ENCODE measurements at places on chromosomes 11 and 22.

GRCh38 chr11:68380786-68381622 lies 68.6 kb downstream of the LRP5 start:
- DNase-seq, result no peak

DNA sequence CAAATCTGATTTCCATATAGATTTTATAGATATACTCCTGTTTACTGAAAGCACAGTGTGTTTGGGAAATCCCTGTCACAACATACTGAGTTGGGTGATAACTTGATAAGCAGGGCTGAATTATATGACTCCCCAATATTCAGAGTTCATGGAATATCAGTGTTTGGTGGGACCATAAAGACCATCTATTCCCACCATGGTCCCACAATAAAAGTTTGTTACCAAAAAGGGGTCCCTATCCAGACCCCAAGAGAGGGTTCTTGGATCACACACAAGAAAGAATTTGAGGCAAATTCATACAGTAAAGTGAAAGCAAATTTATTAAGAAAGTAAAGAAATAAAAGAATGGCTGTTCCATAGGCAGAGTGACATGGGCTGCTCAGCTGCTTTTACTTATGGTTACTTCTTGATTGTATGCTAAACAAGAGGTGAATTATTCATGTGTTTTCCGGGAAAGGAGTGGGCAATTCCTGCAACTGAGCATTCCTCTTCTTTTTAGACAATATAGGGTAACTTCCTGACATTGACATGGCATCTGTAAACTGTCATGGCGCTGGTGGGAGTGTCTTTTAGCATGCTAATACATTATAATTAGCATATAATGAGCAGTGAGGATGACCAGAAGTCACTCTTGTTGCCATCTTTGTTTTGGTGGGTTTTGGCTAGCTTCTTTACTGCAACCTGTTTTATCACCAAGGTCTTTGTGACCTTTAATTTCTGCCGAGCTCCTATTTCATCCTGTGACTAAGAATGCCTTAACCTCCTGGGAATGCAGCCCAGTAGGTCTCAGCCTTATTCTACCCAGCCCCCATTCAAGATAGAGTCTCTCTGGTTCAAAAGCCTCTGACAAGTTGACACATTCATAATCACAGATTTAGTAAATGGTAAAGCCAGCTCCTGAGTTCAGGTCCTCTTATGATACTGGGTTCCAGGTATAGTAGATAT lies 240.6 kb upstream of the PDGFD start:
- no peak for DNase-seq

GRCh38 chr11:130511765-130512164 lies 63.3 kb downstream of the ADAMTS15 start:
- DNase-seq, result no peak

DNA sequence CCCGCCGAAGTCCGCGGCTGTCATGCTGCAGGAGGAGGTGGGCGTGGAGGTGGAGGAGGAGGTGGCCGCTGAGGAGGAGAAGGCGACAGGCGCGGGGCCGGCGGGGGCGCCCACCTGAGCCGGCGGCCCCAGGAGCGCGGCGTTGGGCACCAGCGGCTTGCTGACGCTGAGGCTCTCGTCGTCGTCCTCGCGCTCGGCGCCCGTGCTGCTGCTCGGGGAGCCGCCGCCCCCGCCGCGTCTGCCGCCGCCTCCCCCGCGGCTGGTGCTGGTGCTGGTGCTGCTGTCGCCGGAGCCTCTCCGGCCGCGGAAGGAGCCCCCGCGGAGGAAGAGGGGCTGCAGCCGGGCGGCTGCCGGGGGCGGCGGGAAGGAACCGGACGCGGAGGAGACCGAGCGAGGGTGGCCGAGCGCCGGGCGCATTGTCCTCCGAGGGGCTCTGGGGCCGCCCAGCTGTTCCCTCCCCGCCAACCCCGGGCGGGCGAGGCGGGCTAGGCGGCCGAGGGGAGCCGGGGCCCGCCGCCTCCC lies 388 bp downstream of the TMEM121B start:
- no peak for DNase-seq

DNA sequence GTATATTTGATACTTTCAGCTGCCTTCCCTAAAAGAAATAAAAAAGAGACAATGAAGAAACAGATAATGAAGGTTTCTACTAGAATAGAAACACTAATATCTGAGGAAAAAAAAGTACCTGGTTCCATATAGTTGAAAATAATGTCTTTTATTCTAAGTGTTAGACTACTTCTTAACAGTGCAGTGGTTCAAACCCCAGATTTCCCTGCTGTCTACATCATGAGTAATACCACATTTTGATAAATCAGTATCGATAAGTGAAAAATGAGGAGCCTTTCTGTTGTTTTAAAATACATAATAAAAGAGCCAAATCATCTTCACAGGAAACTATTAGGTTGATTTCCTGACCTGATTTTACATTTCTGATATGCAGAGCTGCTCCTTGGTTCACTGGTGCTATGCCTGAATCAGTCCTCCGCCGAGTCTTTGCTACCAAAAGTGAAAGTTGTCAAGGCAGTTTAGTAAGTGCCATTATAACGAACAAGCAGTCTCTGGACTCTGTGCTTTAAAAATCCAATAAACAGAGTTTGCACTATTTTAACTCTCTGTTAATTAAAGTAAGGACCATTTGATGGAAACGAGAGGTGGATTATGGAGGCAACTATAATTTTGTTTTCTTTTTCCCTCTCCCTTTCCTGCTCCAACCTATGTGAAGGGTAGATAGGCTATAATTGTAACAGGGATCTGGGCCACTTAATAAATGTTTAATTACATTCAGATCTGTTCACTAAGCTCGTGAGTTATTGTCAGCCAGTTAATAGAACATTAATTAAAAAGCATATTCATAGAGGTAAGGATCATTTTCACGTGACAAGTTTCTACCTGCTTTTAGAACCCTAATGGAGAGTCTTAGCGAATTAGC lies 724.5 kb upstream of the RAG2 start:
- DNase-seq, result peak; percentile 47

DNA sequence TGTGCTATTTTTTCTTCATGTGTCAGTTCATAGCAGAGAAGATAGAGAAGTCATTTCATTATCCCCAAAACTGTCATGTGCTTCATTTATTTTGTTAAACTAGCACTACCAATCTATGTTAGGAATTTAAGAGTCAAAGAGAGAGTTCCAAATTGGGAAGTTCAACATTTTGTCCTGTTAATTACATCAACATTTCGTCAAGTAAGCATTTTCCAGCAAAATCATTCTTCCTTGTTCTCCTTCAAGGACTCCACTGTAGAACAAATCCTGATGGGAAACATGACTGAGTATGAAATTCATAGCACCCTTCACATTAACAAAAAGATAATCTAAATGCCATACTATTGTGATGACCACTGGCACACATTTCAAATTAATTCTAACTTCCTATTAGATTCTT lies 59.1 kb downstream of the PACSIN2 start:
- no peak for DNase-seq

GRCh38 chr11:63667995-63668795 lies 3.0 kb downstream of the ATL3 start:
- DNase-seq, result no peak

GRCh38 chr22:48868554-48868953 lies 959.1 kb downstream of the BRD1 start:
- no peak for DNase-seq

DNA sequence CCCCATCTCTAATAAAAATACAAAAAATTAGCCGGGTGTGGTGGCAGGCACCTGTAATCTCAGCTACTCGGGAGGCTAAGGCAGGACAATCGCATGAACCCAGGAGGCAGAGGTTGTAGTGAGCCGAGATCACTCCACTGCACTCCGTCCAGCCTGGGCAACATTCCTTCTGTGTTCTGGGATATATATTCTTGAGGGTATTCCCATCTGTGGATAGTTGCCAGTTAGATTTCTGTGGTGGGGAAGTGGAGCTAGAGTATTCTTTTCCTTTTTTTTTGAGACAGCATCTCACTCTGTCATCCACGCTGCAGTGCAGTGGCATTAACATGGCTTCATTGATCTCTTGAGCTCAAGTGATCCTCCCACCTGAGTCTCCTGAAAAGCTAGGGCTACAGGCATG lies 9.1 kb upstream of the ZNF74 start:
- no peak for DNase-seq

DNA sequence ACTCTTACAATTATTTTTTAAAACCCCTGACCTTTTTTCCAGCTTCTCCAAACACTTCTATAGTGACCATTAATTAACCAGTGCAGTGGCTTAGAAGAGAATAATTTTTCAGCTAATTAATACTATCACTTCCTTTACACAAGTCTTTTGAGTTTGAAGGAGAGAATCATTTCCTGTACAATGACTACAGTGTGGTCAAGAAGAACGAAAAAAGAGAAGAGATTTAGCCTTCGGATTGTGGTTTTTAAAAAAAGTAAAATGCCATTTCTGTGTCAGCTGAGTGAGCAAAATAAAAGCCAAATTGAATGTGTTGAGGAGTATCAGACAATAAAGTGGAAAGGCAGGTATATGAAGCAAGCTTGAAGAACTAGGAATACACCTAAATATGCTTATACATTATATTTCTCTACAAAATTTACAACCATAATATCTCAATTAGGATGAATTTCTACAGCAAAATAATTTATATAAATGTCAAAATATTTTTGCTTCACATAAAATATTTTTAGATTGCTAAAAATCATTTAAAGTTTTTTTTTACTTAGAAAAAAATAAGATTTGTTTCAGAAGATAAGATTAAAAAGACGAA lies 1155.2 kb upstream of the CNTN5 start:
- no peak for DNase-seq

GRCh38 chr22:31096657-31097279 lies 10.6 kb downstream of the SELENOM start:
- DNase-seq, result no peak

DNA sequence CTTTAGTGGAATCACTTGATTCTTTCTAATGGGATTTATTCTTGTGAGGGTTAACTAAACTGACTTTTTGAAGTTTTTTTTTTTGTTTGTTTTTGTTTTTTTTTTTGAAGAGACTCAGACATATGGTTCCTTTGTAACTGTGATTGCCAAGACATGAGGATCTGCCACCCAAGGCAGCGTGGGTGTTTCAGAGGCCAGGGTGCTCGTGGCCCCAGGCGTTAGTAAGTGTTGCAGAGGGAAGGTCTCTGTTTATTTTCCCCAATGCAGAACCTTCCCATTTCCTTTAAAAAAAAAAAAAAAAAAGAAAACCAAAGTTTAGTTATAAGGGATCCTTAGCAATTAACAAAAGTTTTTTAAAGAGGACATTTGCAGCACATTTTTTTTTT lies 94.8 kb downstream of the CTTN start:
- DNase-seq, result no peak
